Mucosa of gallbladder (tissue), 1 donor: ENCODE measurements at places on chromosomes 3 and 15. TPM values are rescaled to one million over a fixed set of nuclear protein-coding genes. Genes with fewer than 3 reads are reported as not detected.

Gene PLCB2
- 36.4 TPM for total RNA-seq

DNA sequence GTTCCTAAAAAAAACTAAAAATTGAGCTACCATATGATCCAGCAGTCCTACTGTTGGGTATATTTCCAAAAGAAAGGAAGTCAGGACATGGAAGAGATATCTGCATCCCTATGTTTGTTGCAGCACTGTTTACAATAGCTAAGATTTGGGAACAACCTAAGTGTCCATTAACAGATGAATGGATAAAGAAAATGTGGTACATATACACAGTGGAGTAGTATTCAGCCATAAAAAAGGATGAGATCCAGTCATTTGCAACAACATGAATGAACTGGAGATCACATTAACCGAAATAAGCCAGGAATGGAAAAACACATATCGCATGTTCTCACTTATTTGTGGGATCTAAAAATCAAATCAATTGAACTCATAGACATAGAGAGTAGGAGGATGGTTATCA is 29.5 kb downstream of the LRRC49 start:
- DNase-seq: no peak

Gene NEK10
- total RNA-seq: 6.2 TPM

- no peak for DNase-seq
Measured at GRCh38 chr3:96236522-96236921, 577.9 kb upstream of the EPHA6 start.

Gene GPR160
- 36.3 TPM for total RNA-seq

- DNase-seq: no peak
Measured at GRCh38 chr3:143170676-143171075, 51.1 kb downstream of the CHST2 start.

DNA sequence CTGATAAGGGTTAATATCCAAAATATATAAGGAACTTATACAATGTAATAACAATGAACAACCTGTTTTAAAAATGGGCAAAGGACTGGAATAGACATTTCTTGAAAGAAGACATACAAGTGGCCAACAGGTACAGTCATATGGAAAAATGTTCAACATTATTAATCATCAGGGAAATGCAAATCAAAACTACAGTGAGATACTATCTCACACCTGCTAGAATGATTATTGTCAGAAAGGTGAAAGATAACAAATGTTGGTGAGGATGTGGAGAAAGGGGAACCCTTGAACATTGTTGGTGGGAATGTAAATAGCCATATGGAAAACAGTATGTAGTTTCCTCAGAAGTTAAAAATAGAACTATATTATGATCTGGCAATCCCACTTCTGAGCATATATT is 20.4 kb downstream of the GOLM2 start:
- no peak for DNase-seq

DNA sequence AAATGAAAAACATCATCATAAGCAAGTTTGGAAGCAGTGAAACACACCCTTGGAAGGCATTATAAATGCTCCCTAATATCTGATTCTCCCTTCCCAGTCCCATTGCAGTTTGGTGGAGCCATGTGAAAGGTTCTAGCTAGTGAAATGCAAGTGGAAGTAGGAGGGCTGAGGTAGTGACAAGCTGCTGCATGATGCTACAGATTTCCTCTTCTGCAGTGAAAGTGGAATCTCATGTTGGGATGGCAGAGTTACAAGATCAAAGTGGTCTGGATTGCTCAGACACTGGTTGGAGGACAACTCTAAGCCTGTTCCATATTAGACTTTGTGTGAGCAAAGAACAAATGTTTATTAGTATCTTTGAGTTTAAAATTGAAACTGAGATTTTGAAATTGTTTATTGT is 3.3 kb upstream of the PDCD6IP start:
- DNase-seq: no peak

Gene GREM1
- 293 TPM for total RNA-seq

GRCh38 chr3:27633224-27633545 is 88.9 kb downstream of the EOMES start:
- DNase-seq: peak; percentile 40

DNA sequence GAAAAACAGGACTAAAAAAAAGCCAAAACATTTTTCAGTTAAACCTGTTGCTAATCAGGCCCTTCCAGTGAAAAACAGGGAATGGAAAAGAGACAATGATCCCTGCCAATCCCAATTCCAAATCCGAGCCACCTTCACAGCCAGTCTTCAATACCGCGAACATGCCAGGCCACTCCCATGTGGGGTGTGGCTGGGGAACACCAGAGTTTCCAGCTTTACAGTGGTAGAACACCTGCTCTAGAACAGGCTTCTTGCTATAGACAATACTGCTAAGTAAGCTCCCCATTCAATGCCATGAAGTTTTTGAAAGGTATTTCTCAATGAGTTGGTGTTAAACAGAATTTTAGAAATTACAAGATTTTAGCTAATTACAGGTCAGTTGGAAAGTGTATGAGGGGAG is 228.3 kb downstream of the ATP8B4 start:
- no peak for DNase-seq

- no peak for DNase-seq
Measured at GRCh38 chr15:27359586-27359985, 388.6 kb downstream of the GABRG3 start.

DNA sequence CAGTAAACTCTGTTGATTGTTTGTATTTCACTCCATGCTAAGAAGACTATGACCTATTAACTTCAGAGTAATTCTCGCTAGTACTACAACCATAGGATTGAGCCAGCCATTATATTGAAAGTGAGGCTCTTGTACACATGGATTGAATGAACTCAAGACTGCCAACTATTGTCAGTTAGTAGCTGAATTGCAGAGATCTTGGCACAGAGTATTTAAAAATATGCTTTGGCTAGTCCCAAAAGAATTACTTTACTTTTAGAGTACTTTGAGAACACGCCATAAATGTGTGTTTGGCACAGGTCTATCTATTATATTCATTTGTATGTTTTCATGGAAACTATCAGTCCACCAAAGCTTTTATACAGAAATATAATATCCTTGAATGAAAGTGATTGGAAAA is 226.7 kb upstream of the DCBLD2 start:
- no peak for DNase-seq

Gene ELL3
- 8.5 TPM for total RNA-seq

DNA sequence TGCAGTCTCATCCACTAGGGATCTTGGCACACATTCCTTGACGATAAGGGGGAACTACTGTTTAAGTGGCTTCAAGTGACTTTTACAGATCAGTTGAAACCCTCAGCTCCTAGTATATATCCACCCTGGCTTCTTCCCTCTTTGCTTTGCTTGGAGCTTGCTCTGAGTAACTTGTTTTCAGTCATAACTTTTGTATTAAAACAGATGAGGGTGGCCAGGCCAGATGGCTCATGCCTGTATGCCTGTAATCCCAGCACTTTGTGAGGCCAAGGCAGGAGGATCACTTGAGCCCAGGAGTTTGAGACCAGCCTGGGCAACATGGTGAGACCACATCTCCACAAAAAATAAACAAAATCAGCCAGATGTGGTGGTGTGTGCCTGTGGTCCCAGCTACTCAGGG is 42.4 kb downstream of the EOMES start:
- no peak for DNase-seq

Gene INSYN1
- total RNA-seq: 13.8 TPM

DNA sequence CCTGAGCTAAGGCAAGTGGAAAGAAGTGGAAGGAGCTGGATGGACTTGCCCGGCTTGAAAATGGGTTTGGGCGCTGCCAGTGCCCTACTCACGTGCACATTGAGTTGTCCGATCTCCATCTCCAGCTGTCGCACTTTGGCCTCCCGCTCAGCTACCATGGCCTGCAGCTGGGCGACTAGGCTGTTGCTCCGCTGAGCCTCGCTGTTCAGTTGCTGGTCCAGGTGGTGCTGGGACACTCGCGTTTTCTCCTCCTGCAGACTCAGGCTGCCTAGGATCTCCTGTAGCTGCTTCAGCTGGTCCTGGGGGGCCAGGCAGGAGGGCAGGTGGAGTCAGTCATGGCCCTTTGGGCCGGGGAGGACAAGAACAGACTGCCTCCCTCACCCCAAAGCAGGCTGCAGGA is 33.0 kb upstream of the HHATL start:
- no peak for DNase-seq

DNA sequence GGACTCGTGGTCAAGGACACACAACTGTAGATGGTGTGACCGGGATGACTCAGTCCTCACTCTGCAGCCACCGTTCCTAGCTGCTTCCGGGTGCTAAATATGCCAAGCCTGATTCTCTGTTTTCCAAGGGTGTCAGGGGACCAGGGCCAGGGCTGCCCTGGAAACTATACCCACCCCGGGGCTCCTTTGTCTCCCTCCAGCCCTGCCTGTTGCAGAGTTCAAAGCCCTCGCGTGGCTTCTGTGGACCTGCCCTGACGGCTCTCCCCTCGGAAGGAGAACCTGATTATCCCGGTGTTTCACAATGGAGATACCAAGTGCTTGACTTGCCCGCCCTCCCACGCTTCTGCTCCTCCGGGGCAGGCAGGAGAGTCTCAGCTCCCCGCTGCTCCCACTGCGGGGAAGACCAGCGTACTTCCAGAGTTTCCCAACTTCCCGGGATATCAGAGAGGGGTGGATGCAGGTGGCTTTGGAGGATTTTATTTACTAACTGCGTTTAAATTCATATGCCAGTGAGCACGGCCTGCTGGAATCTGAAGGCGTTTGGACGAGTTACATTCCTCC is 125.0 kb downstream of the ASB7 start:
- peak; percentile 18 for DNase-seq

GRCh38 chr3:64022451-64023186 is 675 bp downstream of the PSMD6 start:
- no peak for DNase-seq

GRCh38 chr3:79019137-79019923 is 748.5 kb downstream of the ROBO1 start:
- DNase-seq: peak; percentile 57

Gene SAXO2
- total RNA-seq: 12.3 TPM

DNA sequence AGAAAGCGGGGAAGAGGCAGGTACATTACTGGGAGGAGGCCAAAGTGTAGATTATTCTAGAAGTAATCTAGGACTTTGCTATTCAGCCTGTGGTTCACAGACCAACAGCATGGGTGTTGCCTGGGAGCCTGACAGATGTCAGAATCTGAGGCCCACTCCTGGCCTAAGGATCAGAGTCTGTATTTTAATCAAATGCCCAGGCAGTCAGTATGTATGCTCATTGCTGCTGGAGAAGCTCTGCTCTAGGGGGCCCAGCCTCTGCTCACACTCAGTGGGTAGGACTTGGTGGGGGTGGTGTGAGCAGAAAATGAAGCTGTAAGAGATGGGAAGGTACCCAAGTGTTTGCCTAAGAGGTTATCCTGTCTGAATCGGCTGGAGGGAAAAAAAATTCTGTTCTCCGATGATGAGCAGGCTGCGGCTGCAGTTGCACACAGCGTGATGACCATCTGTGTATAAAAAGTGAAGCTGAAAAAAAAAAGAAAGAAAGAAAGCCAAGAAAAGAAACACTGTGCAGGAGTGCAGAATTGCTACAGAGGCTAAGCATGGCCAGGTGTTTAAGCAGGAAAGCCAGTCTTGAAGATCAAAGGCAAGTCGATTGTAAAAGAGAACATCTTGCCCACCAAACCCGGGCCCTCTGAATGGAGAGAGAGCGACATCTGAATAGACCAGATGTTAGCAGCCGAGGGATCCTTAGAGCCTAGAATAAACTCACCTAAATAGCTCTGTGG is 65.2 kb downstream of the EIF4E3 start:
- no peak for DNase-seq

Gene CCR9
- 0.23 TPM for total RNA-seq

Gene ITPKA
- 3.2 TPM for total RNA-seq

Gene SCN11A
- total RNA-seq: 0.09 TPM

DNA sequence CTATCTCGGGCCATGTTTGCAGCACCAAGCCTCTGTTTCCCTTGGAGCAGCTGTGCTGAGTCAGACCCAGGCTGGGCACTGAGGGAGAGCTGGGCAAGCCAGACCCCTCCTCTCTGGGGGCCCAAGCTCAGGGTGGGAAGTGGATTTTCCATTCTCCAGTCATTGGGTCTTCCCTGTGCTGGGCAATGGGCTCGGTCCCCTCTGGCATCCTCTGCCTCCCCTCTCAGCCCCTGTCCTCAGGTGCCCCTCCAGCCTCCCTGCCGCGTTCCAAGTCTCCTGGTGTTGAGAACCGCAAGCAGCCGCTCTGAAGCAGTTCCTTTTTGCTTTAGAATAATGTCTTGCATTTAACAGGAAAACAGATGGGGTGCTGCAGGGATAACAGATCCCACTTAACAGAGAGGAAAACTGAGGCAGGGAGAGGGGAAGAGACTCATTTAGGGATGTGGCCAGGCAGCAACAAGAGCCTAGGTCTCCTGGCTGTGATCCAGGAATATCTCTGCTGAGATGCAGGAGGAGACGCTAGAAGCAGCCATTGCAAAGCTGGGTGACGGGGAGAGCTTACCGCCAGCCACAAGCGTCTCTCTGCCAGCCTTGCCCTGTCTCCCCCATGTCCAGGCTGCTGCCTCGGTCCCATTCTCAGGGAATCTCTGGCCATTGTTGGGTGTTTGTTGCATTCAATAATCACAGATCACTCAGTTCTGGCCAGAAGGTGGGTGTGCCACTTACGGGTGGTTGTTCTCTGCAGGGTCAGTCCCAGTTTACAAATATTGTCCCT is 1.2 kb downstream of the RHO start:
- DNase-seq: no peak

DNA sequence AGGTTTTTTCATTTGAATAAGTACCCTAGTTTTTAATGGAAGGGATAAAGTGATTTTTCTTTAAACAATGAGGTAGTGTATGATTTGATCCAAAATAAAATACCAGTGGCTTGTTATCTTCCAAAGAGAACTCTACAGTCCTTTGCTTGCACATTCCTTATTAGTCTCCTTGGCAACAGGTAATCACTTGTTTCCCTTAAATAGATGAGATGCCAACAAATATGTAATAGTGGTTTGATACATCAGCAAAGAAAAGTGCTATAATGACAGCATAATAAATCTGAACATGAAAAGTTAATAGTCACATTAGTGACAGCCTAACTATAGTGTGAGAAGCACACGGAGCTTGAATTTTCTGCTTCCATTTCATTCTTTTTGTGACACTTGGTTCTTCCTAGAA is 360.2 kb downstream of the ZNF385D start:
- no peak for DNase-seq

Gene OR5K2
- total RNA-seq: not detected

Gene SAMMSON
- not detected for total RNA-seq

GRCh38 chr15:52292780-52293392 is 2.7 kb downstream of the MYO5C start:
- DNase-seq: no peak

Gene FLNB
- total RNA-seq: 119 TPM

DNA sequence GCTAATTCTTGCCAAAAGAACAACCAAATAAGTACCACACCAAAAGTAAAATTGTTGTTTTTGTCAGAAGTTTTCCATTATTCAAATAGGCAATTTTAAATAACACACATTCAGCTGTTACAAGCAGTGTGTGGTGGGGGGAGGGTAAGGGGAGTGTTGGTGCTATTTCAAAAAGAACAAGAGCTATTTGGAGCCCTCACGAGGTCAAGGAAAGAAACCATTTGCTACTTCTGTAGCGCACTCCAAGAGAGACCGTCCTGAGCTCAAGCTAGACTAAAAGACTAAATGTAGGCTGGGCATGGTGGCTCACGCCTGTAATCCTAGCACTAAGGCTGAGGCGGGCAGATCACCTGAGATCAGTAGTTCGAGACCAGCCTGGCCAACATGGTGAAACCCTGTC is 21.2 kb upstream of the IGF2BP2 start:
- no peak for DNase-seq

- DNase-seq: no peak
Measured at GRCh38 chr3:37218206-37218605, 43.8 kb upstream of the LRRFIP2 start.

GRCh38 chr3:57151749-57152148 is 13.4 kb downstream of the IL17RD start:
- no peak for DNase-seq

GRCh38 chr15:80609512-80609946 is 85.6 kb upstream of the ABHD17C start:
- DNase-seq: no peak
